ENCODE measurements at places on chromosomes 3 and 15.

DNA sequence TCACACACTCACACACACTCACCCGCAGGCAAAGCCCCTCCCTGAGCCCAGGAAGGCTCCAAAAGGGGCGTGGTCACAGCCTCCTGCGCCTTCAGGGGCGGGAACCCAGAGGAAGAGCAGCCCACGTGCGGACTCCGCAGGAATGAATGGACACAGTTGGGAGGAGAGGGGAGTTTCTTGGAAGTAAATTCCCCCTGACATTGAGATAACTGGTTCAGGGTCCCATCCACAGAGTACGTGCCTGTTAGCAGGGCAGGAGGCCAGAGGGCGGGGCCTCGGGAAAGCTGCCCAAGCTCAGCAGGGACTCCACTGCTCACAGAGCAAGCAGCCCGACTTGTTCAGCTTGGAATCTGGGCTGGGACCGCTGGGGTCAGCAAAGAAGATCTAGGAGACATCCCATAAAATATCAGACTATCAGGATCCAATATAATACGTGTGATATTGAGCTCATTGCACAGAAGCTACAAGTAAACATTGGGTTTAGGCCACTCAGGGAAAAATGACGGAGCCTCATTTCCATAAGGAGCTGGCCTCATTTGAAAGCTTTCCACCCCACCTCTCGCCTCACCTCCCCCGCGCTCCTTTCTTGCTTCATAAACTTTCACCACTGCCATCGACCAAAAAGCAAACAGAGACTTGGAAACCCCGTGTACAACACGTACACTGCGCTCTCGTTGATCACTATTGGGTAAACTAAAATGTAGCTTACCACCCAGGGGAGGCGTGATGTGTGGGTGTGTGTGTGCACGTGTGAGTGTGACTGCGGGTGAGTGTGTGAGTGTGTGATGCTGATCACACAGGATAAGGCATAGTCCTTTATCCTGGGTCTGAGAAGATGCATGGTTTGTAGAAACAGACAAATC is 36.0 kb downstream of the TM2D3 start:
- no peak for DNase-seq

DNA sequence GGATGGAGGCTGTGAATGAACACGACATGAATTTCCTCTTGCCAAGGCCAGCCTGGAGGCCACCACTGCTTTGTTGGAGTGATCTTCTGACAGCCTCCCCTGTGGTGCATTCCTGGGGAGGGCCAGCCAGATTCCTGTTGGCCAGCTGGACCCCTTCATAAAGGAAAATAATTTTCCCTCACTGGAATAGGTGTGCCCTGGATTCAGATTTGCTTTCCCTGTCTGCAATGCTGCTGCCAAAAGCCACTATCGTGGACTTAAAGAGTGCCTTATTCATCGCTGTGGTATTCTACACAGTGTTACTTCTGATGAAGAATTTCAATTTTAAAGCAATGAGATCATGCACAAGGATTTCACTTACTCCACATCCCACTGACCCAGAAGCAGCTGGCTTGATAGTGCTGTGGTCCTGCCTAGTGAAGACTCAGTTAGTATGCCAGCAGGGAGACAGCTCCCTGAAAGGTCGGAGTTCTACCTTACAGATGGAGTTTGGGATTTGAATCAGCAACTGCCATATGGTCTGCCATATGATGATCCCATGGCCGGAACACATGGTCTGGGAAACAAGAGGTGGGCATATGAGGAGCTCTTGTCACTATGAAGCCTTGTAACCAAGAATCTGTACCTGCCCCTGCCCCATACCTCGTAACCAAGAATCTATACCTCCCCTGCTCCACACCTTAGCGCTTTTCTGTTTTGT is 145.2 kb downstream of the KLF13 start:
- no peak for DNase-seq

DNA sequence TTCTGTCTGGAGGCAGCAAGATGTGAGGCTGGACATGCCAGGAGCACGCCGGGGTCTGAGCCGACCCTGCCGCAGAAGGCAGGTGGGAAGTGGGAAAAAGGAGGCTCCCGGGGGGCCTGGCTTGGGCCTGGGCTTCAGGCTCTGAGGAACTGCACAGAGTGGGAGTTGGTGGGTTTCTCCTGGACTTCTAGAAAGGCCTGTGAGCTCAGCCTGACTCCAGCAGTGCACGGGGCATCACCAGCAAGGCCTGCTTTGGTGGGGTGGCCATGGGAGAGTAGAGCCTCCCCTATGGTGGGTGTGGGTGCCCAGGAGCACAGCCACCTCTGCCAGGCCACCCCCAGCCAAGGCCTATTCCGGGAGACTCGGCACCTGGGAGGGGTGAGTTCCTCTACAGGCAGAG is 18.1 kb upstream of the SLC41A3 start:
- DNase-seq, result no peak

- DNase-seq, result no peak
Observed at GRCh38 chr15:101114166-101114565, 137.7 kb downstream of the CHSY1 start.

DNA sequence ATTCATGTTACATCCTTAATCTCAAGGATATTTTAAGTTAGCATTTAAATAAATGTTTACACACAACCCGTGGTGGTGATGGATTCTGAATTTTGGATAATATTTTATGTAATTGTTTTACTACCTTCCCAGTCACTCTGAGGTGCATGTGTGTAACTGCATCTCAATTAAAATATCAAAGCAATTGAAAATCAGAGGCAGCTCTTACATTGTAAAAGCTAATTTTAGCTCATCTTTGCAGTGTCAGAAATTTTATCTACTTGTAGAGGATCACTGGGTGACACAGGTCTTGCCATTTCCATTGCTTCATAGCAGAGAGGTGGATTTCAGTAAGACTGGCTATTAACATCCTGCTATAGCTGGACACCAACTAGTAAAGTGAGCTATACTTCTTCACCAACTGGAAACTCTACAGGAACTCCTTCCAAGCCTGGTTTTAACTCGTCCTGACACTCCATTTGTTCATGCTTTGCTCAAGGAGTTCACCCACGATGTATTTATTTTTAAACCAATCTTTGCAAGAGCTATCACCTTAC is 19.6 kb upstream of the MITF start:
- no peak for DNase-seq

DNA sequence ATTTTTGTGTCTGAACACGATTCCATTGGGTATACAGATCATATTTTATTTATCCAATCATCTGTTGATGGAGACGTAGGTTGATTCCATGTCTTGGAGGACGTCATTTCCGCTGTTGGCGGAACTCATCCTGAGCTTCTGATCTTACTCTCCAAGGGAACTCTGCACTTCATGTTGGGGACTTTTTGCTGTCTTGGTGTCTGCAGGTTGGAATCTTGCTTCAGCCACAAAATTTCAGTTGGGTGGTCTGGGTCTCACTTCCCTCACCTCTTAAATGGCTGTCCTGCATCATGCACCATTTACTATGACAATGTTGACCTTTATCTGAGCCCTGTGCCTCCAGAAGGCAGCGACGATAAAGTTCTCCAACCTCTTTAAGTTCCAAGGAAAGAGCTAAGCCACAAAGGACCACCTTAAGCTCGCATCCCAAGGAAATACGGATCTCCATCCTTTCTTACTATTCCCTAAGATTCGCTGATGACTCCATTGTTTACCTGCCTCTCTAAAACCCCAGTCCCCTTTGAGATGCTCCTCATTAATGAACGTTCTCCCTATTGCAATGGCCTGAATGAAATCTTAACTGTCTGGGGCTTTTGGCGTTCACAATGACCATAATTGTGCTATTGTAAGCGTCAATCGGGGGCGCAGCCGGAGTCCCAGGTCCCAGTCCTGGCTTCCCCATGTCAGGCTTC is 23.1 kb upstream of the RNU6-1 start:
- DNase-seq, result no peak

GRCh38 chr3:52277972-52278509 is 408 bp downstream of the WDR82 start:
- peak; percentile 36 for DNase-seq

DNA sequence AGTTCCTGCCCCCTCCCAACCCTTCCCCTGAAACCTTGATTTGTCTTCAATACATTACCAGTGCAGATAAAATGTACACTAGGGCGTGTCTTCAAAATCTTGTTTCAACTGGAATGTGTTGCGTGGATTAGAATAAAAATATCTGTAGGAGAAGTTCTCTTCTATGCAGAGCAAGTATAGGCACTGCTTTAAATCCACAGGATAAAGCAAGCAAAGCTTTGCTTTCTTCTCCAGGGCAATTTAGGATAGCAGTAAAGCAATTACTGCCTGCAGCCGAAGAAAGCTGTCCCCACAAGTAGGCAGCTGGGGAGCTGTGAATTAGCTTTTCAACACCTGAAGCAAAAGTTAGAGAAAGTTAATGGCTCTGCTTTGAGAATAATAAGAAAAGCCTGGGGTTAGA is 329.7 kb upstream of the KCNMB2 start:
- no peak for DNase-seq

GRCh38 chr15:70259028-70259424 is 161.3 kb upstream of the TLE3 start:
- peak; percentile 14 for DNase-seq

- DNase-seq, result no peak
Observed at GRCh38 chr3:108228286-108228685, 6.1 kb upstream of the IFT57 start.

DNA sequence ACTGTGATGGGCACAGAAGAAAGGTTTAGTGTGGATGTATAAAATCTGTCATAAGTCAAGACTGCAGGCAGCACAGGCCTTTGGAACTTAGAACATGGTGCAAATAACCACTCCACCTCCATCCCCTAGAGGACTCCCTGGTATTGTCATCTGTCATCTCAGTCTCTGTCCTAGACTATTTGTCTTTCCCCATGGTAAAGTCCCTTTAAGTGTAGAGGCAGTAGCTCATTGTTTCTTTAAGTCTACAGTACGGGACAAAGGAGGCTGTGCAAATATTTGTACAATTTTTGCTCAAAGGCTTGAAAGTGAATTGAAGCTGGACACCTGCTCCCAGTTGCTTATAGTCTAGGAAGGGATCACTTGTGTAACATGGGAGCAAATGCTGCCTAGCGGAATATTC is 3.2 kb upstream of the PXYLP1 start:
- DNase-seq, result no peak

GRCh38 chr3:17508180-17508752 is 234.2 kb downstream of the TBC1D5 start:
- no peak for DNase-seq

GRCh38 chr15:66985653-66986052 is 79.7 kb upstream of the SMAD3 start:
- DNase-seq, result no peak

GRCh38 chr3:66498687-66499621 is 1.9 kb downstream of the LRIG1 start:
- DNase-seq, result no peak

DNA sequence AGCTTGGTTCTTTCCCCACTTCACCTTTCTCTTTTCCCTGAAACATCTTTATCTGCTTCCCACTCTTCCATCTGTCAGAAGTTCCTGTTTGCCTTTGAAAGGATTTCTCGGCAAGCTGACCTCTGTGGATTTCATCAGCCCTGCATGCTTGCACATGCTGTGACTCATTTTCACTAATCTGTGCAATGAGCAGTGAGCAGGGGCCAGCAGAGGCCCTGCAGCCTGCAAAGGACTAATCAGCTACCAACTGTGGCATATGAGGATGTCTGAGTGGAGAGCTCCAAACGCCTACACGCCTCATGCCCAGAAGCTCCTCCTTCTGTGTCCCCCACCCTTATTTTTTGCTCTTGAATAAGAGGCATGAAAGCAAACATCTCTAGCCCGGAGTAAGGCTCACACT is 333.0 kb upstream of the SEMA6D start:
- no peak for DNase-seq

DNA sequence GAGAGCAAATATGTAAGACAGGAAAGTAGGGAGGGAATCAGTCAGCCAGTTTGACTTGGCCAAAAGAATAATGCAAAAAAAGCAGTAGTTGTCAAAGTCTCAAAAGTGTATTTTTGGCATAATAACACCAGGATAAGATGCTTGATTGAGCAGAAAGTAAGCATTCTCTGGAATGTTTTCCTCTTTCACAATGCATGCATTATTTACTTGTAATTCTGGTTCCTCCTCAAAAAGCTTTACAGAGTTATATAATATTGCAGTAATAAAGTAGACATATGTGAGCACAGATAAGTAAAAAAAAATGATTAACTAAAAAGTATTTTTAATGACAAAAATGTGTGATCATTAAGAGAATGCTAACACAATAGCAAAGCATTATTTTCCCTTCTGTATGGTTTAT is 285.9 kb upstream of the BCHE start:
- no peak for DNase-seq

DNA sequence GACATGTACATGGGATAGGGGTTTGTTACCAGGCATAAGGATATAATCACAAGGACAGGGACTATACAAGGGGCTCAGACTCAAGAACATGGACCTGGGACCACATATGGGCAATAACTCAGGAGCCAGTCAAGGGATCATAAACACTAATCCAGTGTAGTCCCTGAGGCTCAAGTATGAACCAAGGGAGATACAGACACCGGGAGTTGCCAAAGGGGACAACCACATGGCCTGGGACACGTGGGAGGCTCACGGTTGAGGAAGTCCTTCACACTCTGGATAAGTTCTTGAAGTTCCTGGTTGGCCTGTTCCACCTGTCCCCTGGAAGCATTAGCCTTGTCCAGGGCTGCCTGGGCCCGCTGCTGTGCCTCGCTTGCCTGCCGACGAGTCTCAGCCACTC is 1.8 kb upstream of the USP19 start:
- DNase-seq, result no peak

- DNase-seq, result no peak
Observed at GRCh38 chr15:88654430-88655102, 15.8 kb downstream of the ISG20 start.

DNA sequence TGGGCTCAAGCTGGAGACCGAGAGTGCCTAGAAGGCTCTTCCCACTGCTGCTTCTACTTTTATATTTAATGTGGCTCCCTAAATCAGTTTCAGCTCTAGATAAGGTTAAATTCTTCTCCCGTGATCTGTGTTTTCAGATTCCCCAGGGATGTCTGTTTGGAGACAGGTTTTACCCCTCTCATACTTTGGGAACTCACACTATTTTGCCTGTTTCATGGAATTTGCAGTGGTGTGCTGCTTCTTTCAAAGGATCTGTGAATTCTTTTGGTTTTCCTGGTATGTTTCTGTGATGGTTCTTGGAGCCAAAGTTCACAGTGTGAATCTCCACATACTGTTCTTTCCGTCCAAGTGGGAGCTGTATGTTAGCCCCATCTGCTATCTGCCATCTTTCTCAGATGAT is 238.3 kb upstream of the SLITRK3 start:
- DNase-seq, result no peak

DNA sequence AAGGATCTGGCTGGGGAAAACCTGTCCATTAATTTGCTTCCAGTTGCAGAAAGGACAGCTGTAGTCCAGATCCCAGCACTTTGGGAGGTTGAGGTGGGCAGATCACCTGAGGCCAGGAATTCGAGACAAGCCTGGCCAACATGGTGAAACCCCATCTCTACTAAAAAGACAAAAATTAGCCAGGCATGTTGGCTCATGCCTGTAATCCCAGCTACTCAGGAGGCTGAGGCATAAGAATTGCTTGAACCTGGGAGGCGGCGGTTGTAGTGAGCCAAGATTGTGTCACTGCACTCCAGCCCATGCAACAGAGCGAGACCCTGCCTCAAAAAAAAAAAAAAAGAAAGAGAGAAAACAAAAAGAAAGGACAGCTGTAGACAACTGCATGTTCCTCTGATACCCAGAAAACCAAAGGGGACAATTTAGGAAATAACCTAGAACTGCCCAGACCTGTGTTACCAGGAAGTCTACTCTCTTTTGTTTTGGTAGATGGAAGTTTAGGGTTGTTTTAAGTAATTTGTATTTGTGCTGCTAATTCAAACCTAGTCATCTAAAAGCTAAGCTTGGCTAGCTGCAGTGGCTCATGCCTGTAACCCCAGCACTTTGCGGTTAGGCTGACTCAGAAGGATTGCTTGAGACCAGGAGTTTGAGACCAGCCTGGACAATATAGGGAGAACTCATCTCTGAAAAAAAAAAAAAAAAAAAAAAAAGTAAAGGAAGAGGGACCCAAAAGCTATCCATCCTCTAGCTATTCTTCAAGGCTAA is 22.7 kb downstream of the EXD1 start:
- no peak for DNase-seq
